ENCODE measurements at places on chromosomes 6 and 20.

- no peak overlapping the region for H3K27ac ChIP-seq
- H3K27me3 ChIP-seq = no peaks in the 10 kb centered on the region
- peaks cover 10% of the 10 kb centered on the region for H3K4me1 ChIP-seq
- no peak for DNase-seq
- H3K4me3 ChIP-seq = no peak overlapping the region
- no peaks in the 10 kb centered on the region for H3K36me3 ChIP-seq
Observed at GRCh38 chr20:33569802-33570391, 80.0 kb downstream of the CBFA2T2 start.

DNA sequence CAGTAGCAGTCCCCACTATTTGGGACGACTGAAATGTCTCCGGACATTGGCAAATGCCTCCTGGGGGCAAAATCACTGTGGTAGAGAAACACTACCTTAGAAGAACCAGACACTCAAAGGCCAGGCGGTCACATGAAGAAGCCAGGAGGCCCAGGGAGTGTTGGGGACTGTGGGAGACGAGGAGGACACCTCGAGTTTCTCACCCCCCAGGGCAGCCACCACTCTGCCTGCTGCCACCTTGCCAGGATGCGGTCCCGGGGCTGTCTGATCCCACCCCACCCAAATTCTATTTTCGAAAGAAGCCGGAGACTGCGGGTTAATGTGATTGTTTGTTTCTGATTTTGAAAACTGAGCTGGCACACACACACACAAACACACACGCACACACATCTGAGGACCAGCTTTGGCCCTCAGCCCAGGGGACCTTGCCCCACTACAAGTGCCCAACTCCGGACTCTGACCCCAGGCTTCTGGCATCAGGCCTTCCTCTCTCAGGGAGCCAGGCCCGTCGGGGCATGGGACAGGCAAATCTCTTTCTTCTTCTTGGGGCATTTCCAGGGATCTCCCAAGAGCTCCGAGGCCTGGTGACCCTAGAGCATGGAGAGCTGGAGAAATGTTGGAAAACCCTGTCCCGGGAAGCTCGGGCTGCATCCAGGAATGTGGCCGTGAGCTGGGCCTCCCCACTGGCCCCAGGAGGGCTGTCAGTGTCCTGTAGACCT is 187.5 kb upstream of the PMEPA1 start:
- no peaks in the 10 kb centered on the region for H3K36me3 ChIP-seq
- no peak for DNase-seq
- H3K27ac ChIP-seq = no peak overlapping the region

- peaks cover 3% of the 10 kb centered on the region for H3K27me3 ChIP-seq
- no peak overlapping the region for H3K4me3 ChIP-seq
- H3K4me1 ChIP-seq = peaks cover 5% of the 10 kb centered on the region
- no peaks in the 10 kb centered on the region for H3K36me3 ChIP-seq
Observed at GRCh38 chr6:47455533-47456209, 21.9 kb upstream of the CD2AP start.

GRCh38 chr6:130558131-130558530 is 192.3 kb downstream of the TMEM200A start:
- no peak overlapping the region for H3K27ac ChIP-seq
- peaks cover 25% of the 10 kb centered on the region for H3K4me1 ChIP-seq
- DNase-seq = no peak
- peaks cover 23% of the 10 kb centered on the region for H3K36me3 ChIP-seq
- no peaks in the 10 kb centered on the region for H3K27me3 ChIP-seq

GRCh38 chr6:154791556-154792317 is 58.5 kb downstream of the SCAF8 start:
- no peaks in the 10 kb centered on the region for H3K4me1 ChIP-seq
- no peaks in the 10 kb centered on the region for H3K27me3 ChIP-seq
- no peak overlapping the region for H3K27ac ChIP-seq
- no peak for DNase-seq

DNA sequence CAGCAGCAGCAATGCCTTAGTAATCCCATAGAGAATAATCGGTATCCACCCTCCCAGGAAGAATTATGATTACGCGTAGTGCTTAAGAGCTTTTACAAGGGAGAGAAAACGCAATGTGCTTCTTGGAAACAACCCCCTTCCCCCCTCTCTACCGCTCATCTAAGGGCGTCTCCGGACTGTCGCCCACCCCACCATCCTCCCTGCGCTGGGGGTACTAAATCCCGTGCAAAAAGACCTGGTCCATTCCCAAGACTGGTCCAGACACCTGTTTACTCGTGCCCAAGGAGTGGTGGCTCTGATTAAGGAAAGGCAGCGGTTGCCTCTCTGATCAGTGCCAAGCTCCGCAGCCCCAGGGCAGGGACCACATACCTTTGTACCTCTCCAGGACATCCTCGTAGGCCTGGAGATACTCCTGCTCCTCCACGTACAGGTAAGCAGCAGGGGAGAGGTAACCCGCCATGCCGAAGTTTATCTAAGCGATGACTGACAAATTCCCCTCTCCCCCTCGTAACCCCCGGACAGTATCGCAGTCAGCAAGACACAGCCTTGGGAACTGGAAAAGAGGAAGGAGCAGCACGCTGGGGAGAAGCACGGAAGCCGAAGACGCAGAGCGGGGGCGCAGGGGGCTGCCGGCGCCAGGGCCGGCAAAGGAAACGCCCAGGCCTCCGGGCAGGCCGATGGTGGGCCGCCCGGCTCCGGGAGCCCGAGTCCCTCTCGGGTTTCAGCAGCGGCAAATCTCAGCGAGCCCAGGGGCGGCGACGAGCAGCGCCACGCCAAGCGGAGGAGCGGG is 112.0 kb upstream of the BEND6 start:
- no peak for DNase-seq
- H3K36me3 ChIP-seq = no peaks in the 10 kb centered on the region
- peaks cover 63% of the 10 kb centered on the region for H3K27me3 ChIP-seq
- peak overlapping the region; percentile 62 for H3K4me3 ChIP-seq
- H3K27ac ChIP-seq = no peak overlapping the region

DNA sequence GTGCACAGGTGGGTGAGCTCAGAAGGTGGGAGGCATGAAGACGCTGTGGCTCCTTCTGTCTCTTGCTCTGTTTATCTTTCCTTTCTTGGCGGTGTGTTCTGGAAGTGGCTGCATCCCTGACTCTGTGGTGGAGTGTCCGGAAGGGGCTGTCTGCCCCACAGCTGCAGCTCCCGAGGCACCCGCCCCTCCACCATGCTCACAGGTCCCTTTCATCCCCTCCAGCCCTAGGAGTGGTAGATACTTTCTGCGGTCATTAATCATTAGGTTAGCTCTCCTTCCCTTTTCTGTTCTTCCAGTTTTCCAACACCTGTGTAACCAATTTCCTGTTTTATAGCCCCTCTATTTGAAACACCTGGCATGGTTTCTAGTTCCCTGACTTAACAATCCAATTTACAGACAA is 65.6 kb downstream of the GJA10 start:
- no peaks in the 10 kb centered on the region for H3K27me3 ChIP-seq
- no peak overlapping the region for H3K4me3 ChIP-seq
- peaks cover 65% of the 10 kb centered on the region for H3K36me3 ChIP-seq
- H3K4me1 ChIP-seq = peaks cover 63% of the 10 kb centered on the region
- peak overlapping the region; percentile 33 for H3K27ac ChIP-seq

DNA sequence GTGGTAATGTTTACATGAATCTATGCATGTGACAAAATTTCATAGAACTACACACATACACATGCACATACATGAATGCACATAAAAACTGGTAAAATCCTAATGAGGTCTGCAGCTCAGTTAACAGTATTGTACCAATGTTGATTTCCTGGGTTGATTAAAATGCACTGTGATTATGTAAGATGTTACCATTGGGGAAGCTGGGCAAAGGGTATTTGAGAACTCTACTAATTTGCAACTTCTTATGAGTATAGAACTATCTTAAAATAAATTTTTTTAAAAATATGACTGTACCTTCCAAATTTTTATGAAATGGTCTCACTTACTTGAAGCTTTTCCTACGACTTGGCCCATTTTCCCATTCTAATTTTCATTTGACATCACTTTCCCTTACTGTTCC is 43.4 kb upstream of the TENT5A start:
- DNase-seq = no peak
- H3K36me3 ChIP-seq = no peaks in the 10 kb centered on the region
- no peak overlapping the region for H3K4me3 ChIP-seq
- H3K4me1 ChIP-seq = no peaks in the 10 kb centered on the region

DNA sequence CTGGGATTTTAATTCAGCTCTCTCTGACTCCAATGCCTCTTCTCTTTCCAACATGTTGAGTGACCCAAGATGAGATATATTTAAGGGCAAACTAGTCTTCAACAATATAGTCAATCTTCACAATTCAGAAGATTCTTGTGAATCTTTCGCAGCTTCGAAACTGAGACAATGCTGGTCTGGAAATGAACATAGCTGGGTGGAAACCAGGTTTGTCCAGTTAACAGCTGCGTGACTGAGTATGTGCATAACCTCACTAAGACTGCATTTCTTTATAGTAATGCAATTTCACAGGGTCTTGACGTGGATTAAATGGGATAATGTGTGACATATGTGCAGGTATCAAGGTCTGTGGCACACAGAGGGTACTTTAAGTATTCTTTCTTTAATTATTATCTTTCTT is 18.9 kb downstream of the PTPRT start:
- no peaks in the 10 kb centered on the region for H3K27me3 ChIP-seq
- H3K4me3 ChIP-seq = no peak overlapping the region
- no peak overlapping the region for H3K27ac ChIP-seq

DNA sequence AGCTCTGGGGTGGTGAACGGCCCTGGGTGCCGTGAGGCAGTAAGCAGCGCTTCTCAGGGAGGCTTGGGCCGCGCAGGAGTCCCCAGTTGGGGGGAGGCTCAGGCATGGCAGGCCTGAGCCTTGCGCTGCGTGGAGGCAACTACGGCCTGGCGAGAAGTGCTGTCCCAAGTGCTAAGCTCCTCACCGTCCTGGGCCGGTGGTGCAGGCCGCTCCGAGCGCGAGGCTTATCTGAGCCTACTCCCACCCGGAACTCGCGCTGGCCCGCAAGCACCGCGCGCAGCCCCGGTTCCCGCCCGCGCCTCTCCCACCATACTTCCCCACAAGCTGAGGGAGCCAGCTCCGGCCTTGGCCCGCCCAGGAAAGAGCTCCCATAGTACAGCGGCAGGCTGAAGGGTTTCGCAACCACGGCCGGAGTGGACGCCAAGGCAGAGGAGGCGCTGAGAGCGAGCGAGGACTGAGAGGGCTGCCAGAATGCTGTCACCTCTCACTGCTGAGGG is 1.8 kb upstream of the WRNIP1 start:
- H3K4me3 ChIP-seq = no peak overlapping the region
- peaks cover 17% of the 10 kb centered on the region for H3K36me3 ChIP-seq
- peaks cover 42% of the 10 kb centered on the region for H3K4me1 ChIP-seq
- no peak overlapping the region for H3K27ac ChIP-seq
- no peak for DNase-seq

DNA sequence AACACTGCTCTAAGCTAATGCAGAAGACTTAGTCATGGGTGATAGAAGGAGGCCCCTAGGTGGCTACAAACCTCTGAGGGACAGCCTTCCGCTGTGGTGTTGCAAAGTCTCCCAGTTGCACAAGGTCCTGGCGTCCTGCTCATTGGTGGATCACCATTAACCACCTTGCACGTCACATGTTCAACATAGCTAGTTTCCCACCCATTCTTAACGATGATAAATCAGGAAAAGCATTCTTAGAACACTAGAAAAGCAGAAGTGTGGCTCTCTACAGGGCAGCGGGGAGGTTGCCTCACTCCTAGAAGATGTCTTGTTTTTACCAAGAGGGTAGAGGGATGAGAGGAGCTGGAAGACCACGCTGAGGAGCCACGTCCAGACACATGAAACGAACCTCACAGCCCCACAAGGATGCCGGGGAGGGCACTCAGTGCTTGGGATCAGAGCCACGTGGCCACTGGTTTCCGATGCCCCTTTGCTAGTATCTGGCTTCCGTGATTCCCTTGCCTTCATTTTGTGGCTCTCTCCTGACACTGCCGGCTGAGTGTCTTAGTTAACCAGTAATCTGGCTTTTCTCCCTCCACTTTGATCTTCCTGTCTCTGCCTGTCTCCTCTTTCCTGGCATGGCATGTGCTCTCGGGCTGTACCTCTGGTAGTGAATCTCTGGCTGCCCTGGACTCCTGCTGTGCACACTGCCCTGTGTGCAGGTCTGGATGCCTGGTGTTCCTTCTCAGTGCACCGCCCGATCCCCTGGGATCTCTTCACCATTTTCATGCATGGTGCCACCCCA is 91.4 kb upstream of the NEDD9 start:
- DNase-seq = no peak
- no peak overlapping the region for H3K4me3 ChIP-seq
- peaks cover 50% of the 10 kb centered on the region for H3K36me3 ChIP-seq
- peaks cover 62% of the 10 kb centered on the region for H3K4me1 ChIP-seq

DNA sequence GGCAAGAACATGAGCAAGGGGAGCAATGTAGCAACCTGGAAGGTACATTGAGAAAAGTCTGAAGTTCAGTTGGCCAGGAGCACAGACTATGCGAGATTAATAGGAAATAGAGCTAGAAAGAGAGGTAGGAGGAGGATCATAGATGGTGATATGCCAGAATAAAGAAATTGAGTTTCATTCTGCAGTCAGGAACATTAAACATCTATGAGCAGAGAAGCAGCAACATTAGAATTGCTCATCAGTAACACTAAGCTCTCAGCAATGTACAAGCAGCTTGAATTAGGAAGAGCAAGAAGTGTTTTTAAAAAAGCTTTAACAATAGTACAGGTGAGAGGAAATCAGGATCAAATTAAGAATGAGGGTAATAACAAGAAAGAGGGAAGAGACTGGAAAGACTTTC is 467.9 kb downstream of the PHF3 start:
- H3K27ac ChIP-seq = no peak overlapping the region
- DNase-seq = no peak
- H3K36me3 ChIP-seq = no peaks in the 10 kb centered on the region

DNA sequence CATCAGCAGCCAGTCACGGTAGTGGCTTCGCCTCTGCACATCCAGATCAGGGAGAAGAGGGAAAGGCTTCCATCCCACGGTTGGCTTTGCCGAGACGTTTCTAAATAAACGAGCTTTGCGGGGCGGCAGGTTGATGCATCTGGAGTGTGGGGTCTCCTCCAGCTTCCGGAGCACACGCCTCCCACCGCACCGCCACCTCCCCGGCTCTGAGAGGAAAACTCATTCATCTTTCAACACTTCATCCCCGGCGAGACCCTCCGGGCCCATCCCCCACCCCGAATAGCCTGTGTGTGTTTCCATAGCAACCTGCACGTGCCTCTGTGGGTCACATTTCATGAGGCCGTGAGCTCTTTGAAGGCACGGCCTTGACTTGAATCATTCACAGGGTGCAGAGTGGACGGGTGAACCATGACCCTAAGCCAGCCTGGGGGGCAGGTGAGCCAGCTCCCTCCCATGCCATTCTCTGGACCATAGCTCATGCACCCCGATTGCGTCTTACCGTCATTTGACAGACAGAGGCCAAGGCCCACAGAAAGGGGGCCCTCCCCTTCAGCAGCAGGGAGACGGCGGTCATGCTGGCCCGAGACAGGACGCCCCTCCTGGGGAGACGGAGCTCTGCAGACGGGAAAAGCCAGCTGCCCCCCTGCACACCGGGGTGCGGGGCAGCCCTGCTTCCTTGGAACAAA is 16.2 kb upstream of the CHRNA4 start:
- no peaks in the 10 kb centered on the region for H3K36me3 ChIP-seq
- H3K27ac ChIP-seq = no peak overlapping the region
- no peaks in the 10 kb centered on the region for H3K4me1 ChIP-seq
